ENCODE measurements at places on chromosomes 4 and X. TPM values are rescaled to one million over a fixed set of nuclear protein-coding genes. Genes with fewer than 3 reads are reported as not detected.

Gene CITED1
- 13.0 TPM for polyA plus RNA-seq

Gene CXCL11
- 0.40 TPM for polyA plus RNA-seq

Gene HERC5
- 6.3 TPM for polyA plus RNA-seq

Gene AKAP14
- polyA plus RNA-seq = not detected

Gene SSX4B
- polyA plus RNA-seq = not detected

Gene RAB33A
- polyA plus RNA-seq = 0.33 TPM

Gene HHIP
- 2.6 TPM for polyA plus RNA-seq

Gene GPR34
- 1.6 TPM for polyA plus RNA-seq

Gene MMAA
- polyA plus RNA-seq = 12.5 TPM

Gene NSUN7
- polyA plus RNA-seq = 11.5 TPM

Gene MAGEA2
- polyA plus RNA-seq = not detected

Gene EDA2R
- 0.50 TPM for polyA plus RNA-seq

Gene GAGE12J
- polyA plus RNA-seq = not detected

Gene CSAG3
- not detected for polyA plus RNA-seq

DNA sequence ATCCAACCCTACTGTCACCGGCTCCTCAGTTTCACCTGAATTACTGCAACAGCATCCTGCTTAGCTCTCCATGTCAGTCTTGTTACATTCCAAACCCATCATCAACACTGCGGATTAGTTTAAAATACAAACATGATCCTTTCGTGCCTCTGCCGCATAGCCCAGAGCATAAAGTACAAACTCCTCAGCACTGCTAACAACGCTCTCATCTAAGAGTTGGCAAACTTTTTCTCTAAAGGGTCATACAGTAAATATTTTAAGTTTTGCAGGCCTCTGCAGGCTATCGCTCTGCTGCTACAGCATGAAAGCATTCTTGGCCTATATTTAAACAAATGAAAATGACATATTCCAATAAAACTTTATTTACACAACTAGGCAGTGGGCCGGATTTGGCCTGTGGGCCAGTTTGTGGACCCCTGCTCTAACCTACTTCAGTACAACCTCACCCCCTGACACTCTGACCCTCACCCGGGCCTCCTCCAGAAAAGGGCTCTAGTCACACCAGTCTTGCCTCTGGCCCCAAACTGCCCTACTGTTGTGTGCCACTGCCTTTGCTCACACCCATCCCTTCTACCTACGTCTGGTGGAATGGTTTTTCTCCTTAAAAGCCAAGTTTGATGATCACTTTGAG, 7.2 kb downstream of the STX18 start:
- DNase-seq = no peak

DNA sequence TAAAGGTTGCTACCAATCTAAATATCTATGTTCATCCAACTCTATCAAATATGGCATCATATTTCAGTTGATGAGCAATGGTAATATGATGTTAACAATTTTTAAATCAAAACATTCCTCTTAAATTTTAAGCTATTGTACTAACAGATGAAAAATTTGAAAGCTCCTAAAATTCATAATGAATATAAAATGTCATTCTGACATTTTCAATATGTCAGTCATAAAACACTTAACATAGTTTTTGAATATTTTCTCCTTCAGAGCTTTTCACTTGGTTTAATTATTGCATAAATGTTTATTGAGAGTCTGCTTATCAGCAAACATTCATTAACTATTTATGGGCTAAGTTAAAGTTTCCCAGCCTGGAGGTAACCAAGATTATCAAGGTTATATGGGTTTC, 11.8 kb downstream of the ARSJ start:
- DNase-seq = no peak

DNA sequence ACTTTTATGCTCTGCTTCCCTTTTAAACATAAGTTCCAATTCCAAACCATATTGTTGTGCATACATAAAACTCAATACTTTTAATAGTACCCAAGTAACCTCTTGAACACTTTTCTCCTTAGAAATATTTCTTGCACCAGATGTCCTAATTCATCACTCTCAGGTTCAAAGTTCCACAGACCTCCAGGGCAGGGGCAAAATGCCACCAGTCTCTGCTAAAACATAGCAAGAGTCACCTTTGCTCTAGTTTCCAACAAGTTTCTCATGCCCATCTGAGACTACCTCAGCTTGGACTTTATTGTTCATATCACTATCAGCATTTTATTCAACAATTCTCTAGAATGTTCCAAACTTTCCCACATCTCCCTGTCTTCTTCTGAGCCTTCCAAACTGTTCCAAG, 13.7 kb upstream of the ASIC5 start:
- DNase-seq = no peak

DNA sequence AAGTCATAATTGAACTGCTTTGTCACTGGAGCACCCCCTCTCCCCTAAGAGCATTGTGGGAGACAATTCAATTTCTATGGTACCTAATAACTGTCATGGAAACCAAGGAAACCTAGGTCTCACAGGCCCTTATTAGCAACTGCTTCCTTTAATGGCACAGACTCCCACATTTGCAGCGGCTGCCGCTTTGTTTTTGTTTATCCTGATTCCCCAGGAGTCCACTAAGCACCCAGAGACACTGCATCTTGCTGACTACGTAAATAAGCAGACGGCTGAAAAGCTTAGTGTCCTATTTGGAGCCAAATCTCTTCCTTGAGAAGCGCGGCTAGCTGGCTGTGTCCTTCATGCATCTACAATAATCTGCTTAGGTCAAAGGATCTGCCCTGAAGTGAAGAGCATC, 494.4 kb downstream of the TMA16 start:
- DNase-seq = no peak

DNA sequence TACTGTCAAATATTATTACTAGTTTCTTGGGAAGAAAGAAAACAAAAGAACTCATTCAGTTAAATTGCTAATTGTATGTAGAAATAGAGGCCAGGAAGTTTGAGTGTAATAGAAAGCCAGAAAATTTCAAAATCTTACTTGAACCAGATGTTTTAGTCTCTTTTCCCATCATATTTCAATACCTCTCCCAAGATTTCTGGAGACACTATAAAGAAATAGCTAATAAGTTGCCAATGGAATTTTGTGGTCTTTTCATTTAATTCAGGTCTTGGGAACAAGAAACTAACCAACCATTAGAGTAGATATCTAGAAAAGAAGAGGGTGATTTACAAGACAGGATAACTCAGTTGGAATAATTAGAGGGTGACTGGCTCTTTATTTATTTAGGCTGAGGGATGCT, 112.2 kb downstream of the AGTR2 start:
- DNase-seq = no peak

- no peak for DNase-seq
Observed at GRCh38 chrX:149638860-149639259, 7.3 kb upstream of the TMEM185A start.

- DNase-seq = no peak
Observed at GRCh38 chr4:58456727-58457384, 1346.7 kb upstream of the IGFBP7 start.

DNA sequence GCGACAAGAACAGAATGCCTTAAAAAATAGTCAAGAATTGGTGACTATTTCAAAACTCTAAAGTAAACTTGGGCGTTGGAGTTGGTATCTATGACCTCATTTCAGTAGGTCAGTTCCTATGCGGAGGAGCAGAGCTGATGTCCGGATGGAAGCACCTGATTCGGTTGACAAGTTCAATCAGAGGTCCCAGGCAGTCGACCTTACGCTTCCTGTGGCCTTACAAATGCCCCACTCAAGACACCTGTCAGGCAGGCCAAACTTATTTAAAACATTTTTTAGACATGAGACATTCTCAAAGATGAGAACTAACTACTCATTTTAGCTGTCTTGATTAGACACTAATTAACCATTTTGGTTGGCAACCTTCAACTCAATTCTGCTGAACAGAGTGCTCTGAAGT, 137.7 kb upstream of the ADAMTS3 start:
- DNase-seq = no peak

GRCh38 chr4:7186031-7186430, 6.3 kb upstream of the SORCS2 start:
- no peak for DNase-seq

- DNase-seq = no peak
Observed at GRCh38 chr4:94574050-94574449, 122.3 kb downstream of the PDLIM5 start.

GRCh38 chrX:111892375-111892774, 16.4 kb downstream of the TRPC5OS start:
- no peak for DNase-seq

GRCh38 chr4:1061056-1061700, 49.8 kb downstream of the FGFRL1 start:
- no peak for DNase-seq

GRCh38 chr4:9816285-9816684, 34.9 kb downstream of the DRD5 start:
- no peak for DNase-seq

DNA sequence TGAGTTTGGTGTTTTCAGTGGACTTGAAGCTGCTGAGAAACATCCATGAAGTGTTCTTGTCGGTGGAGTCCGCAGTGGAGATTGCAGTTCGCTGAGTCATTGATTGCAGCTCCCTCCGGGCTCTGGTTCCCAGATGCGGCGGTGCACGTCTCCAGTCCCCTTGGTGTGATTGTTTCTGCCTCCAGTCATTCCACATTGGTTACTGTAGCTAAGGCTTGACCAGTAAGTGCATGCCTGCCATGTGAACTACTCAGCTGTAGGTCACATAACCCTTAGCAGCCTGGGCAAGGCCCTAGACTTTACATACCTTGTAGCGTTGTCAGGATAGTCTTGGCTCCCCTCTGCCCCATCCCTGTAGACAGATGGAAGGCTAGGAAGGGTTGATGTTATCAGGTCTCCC, 53.8 kb upstream of the CLCN4 start:
- DNase-seq = no peak

GRCh38 chr4:2712261-2712842, 43.8 kb downstream of the TNIP2 start:
- DNase-seq = no peak

DNA sequence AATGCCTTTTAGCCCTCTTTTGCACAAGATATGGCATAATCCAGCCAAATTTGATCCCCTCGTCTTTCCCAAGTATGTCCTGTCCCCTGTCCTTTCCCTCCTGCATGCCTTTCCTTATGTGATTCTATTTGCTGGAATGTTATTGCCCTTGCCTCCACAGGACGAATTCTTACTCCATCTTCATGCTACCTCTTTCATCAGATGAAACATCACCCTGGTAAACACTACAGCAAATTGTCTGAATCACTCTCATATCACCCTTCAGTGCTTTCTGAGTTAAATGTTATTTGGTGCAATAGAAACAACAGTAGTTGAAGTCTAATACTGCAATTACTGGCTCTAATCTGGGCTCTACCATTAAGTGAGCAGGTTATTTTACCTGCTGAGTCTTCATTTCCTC, 52.2 kb upstream of the FAT1 start:
- DNase-seq = no peak
